ENCODE measurements at places on chromosomes 2 and 18.

GRCh38 chr2:42073739-42074503 is 26.1 kb downstream of the PKDCC start:
- no peak for DNase-seq

DNA sequence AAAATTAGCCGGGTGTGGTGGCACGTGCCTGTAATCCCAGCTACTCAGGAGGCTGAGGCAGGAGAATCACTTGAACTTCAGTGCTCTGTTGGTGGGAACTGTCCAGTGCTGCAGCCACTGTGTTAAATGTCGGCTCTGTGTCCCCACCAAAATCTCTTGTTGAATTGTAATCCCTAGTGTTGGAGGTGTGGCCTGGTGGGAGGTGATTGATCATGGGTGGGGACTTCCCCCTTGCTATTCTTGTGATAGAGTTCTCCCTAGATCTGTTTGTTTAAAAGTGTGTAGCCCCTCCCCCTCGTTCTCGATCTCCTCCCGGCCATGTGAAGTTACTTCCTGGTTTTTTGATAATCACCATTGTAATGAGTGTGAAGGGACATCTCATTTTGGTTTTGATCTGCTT is 9.8 kb upstream of the RPL31 start:
- no peak for DNase-seq

DNA sequence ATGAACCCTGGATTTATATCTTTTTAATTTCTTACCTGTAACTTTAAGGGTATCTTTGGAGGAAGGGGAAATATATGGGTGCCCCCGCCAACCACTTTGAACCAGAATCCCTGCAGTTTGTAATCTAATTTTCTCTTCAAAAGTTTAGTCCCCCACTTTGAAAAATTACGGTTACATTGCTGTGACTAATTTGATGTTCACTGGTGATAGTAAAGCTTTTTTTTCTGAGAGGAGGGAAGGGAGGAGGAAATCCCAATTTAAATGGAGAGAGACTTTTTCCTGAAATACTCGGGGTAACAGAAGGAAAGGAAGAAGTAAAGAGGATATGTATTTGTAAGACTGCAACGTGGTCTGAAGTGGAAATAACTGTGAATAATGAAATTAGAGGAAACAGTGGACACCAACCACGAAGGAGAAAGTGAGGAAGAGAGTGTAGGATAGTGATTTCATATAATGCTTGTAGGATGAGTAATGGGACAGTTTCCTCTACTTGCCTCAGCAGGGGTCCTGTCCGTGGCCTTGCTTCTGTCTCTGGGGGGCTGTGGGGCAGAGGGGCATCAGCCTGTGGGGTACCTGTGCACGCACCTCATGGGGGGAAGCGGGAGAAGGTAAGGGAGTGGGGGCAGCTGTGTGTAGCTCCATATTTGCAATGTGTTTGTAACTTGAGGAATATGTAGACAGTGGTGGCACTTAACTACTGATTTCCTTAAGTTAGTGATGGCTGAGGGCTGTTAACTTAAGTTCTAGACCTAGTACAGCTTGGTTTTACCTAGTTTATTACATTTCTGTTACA is 161.1 kb downstream of the LTBP1 start:
- no peak for DNase-seq

DNA sequence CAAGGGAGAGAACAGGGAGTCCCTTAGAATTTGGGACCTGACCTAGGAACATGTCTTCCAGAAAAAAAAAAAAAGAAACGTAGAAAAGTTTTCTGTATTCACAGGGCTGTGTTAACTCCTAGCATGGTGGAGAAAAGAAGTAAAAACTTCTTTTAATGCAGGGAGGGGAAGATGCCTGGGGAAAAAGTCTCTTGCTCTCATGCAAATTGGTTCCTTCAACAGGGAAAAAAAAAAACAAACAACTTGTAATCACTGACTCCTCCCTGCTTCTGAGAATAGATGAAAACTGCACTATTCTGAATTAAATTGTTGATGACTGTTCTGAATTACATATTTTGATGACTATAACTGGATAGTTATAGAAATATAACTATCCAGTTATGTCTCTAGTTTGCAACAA is 933.2 kb downstream of the TRIB2 start:
- no peak for DNase-seq

GRCh38 chr18:25795213-25795612 is 295.2 kb downstream of the SS18 start:
- DNase-seq: no peak

- no peak for DNase-seq
These were observed 39.7 kb downstream of the HS6ST1 start for GRCh38 chr2:128279009-128279408.

DNA sequence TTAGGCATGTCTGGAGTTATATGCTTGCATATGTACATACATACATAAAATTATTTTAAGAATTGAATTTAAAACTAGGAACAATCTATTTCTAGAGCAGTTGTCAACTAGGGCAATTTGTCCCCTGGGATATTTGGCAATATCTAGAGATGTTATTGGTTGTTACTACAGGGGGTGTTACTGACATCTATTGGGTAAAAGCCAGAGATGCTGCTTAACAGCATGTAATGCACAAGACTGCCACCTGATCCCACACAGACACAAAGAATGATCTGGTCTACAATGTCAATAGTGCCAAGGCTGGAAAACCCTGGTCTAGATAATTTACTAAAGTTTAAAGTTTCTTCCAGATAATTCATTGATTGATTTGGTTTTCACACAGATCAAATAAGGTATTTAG is 185.3 kb downstream of the NYAP2 start:
- no peak for DNase-seq

DNA sequence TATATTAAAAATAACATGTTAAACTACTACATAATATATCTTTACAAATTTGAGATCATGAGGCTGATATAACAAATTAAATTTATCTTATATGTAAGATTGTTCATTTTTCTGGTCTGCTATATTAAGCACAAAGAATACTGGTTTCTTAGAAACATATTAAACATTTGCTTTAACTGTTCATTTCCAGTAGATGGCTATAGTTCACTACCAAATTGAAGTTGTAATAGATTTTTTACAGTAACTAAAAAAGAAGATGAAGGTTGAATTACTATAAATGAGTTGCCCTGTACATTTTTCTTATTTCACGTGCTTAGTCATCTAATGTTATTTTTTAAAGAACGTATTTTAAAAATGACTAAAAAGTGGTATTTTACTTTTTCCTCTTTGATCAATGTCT is 57.0 kb downstream of the ZNF407 start:
- DNase-seq: no peak

DNA sequence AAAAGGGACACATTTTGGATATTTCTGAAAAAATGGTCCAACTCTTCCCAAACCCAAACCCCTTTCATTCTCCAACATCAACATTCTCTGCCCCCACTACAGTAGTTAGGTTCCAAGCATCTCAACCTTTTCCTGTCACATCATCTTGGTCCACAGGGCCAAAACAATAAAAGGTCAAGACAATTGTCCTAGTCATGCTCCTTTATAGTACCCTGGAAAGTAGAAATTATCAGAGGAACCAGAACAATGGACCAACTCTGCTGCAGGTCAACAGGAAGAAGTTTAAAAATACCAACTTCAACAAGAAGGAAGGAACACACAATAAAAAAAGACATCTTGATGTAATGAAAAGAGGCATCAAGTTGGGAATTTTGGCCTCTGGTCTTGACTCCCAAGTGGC is 36.1 kb downstream of the CLASP1 start:
- DNase-seq: no peak

DNA sequence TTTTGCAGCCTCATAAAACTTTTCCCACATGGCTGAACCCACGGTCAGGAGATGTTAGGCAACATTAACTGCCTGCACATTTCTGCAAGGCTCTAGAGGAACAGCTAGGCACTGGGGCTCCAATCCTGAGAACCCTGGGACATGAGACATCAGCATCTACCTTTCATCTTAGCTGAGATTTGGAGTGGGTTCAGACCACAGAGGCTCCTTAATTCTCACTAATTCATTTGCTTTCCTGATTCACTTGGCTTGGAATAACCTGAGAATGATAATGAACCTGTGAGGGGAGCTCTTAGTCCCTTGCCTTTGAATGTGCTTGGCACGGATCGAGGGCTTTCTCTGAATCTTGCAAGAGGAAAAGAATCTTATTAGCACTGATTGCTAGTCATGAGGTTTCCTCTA is 266.2 kb downstream of the FIGN start:
- no peak for DNase-seq

DNA sequence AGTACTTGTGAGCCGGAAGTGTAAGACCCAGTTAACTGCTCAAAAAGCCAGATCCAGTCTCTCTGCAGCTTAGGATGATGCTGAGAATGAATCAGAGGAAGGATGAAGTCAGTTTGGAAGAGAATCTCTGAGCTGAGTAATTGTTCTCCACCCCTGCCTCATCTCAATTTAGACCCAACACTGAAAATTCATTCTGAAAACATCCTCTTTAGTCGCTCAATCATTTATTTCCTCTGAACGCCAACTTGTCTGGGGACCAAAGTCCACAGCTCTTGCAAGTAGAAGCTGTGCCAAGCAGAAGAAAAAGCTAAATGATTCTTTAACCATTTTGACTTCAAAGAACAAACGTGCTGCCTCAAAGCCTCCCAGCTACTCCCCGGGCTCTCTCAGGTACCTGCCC is 177.1 kb upstream of the KLHL29 start:
- no peak for DNase-seq

Data from urinary bladder (tissue), 4 donors.